ENCODE measurements at places on chromosomes 7 and 10.

- no peak for DNase-seq
Measured at GRCh38 chr10:109995595-109995994, 12.2 kb upstream of the ADD3 start.

GRCh38 chr10:73432646-73433537 lies 469 bp downstream of the MSS51 start:
- DNase-seq: no peak

- DNase-seq: peak; percentile 67
Measured at GRCh38 chr10:58414270-58415041, 29.2 kb downstream of the TFAM start.

- DNase-seq: no peak
Measured at GRCh38 chr10:77120666-77121376, 516.8 kb downstream of the KCNMA1 start.

- DNase-seq: no peak
Measured at GRCh38 chr7:79293655-79294142, 159.8 kb downstream of the MAGI2 start.

- DNase-seq: no peak
Measured at GRCh38 chr7:68760556-68760955, 837.7 kb upstream of the AUTS2 start.

DNA sequence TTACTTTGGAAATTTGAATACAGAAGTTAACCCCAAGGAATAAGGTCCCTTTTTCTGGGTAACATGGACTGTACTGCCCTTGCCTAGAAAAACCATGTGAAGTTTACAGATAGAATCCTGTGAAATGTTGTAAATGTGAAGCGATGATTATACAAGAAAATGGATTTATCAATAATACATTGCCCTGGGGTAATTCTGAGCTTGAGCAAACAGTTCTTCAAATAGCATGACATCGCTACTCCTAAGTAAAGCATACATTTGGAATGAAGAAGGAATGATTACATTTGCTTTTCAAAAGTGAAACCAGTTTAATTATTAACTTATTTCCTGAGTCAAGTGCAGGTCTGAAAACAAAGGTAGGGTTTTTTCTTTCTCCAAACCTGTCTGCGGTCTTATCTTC lies 43.3 kb upstream of the FZD8 start:
- DNase-seq: no peak

- peak; percentile 87 for DNase-seq
Measured at GRCh38 chr10:43606323-43607198, at the start of gene ZNF485. Gene ZNF485 (plus strand): TSS chr10:43606438. CDS start chr10:43607051, 613 bp downstream.

- no peak for DNase-seq
Measured at GRCh38 chr7:19249281-19249680, 104.1 kb upstream of the FERD3L start.

DNA sequence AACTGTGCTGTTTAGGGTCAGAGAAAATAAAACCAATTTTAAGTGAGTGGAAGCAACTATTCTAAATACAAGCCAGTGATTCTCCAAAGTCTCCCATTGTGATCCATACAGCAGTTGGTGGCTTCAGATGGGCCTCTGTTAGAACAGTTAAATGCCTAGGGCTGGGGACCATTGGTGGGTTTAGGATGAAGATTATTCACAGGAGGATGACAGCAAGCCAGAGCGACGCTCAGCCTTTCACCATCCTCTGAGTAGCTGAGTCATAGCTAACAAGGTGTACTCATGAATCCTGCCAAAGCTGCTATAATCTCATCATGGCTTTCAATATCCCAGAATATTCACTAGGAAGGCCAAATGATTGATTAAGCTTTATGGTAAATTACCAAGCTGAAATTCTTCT lies 39.6 kb downstream of the STARD3NL start:
- no peak for DNase-seq

- no peak for DNase-seq
Measured at GRCh38 chr7:31687024-31687748, at the start of gene PPP1R17. Gene PPP1R17 (plus strand): TSS chr7:31687215. CDS start chr7:31692442, 5,227 bp downstream.

DNA sequence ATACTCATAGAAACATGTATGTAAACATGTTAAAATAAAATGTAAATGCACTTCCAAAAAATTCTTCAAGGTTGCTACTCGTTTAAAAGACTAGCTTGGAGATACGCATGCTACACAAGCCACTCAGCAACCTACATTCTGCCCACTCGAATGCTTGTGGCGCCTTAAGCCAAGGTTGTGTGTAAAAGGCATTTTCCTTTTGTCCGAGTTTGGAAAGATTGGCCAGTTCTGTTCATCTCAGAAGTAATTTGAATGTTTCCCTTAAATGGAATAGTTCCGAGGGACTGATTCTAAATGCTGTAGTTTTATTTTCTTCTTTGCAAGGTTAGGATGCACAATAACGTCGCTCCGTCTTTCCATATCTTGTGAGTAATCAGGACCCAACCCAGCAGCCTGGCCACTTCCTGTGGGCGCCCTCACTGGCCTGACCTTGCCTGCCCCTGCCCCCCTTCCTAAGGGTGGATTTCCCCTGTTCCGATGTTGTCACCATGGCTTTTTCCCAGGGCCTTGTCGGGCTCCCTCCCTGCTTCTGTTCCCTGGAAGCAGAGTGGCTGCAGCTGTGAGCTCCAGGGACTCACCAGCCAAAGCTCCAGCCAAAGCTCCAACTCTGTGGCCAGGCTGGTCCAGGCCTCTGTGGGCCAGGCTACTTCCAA lies 70.6 kb downstream of the PTPRE start:
- DNase-seq: no peak

DNA sequence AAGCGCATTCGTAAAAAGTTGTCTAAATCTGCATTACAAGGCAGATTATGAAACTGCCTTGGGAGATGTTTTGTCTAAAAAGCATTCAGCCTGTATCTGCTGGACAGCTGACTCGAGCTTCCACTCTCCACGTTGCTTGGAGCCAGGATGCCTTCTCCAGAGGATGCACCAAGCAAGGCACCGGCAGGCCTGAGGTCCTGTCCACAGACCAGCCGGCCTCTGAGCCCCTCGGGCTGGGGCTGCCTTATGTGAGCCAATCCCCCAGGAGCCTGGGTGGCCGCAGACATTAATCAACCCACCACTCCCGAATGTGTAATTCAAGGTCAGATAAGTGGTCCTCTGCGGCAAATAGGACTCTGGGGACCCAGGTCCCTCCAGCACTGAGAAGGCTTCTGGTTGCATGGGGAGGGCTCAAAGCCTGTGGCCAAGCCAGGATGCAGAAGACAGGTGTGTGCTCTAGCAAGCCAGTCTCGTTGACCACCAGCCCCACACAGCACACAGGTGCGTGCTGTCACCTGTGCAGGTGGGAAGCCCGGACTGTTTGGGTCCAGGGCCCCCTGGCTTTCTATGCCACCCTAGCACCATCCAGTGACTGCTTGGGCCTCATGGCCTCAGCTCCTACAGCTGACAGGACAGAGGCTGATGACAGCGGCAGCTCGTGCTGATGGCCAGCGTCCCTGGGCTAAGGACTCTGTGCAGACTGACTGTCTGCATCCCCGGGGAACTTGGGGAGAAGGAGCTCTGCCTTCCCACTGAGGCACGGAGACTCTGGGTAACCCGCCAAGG lies 4.8 kb upstream of the RET start:
- no peak for DNase-seq

DNA sequence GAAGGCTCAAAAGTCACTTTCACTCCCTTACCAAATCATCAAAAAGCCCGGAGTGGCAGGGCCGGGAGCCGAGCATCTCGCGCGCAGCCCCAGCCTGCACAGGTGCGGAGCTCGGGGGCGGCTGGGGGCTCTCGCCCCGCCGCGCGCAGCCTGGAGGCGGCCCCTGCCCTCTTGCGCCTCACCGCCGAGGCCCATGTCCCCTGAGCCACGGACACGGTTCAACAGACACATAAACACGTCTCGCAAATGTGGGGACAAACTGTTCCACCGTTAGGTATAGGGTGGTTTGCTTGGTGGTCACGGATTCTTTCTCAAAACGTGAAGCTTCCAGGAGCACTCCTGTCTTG lies 700 bp downstream of the GSAP start:
- DNase-seq: no peak

GRCh38 chr10:71561003-71561574 lies 158.5 kb downstream of the C10orf105 start:
- DNase-seq: no peak

DNA sequence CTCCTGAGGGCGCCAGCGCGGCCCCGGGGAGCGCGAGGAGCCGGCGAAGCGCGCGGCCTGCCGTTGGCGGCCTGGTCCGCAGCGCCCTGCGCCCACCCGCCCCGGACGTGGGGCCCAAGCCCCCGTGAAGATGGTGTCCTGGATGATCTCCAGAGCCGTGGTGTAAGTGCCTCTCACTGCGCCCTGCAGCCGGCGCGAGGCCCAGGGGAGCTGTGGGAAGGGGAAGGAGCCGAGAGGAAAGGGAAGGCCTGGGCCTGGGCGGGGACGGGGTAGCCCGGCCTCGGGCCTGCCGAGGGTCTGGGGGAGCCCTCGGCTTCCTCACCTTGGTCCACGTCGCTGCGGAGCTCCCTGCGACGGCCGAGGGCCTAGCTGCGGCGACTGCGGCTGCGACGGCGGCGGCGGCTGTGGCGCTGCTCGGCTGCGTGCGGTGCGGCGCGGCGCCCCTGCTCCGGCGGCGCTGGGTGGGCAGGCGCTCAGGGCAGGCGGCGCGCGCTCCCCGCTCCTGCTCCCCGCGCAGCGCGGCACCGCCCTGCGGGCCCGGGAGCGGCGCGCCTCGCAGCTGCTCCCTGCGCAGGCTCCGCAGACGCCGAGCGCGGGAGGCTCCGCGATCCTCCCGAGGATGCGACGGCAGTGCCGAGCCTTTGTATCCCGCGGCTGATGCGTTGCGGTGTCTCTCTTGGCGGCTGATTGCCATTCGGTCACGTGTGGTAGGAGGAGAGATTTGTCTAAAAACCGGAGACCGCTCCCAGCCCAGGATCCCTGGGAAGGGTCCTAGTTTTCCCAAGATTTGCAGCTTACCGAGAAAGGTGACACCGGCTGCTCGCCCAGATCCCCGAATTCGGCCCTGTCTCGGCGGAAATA lies 445 bp downstream of the REEP3 start:
- DNase-seq: peak; percentile 86

- no peak for DNase-seq
Measured at GRCh38 chr7:66957595-66958290, 36.7 kb downstream of the TMEM248 start.

- DNase-seq: no peak
Measured at GRCh38 chr10:119340893-119341458, 133.6 kb downstream of the GRK5 start.

- peak; percentile 49 for DNase-seq
Measured at GRCh38 chr7:32070406-32071360, at the start of gene PDE1C. Gene PDE1C (minus strand): TSS chr7:32070407.

GRCh38 chr7:5218564-5219360 lies 28.7 kb downstream of the WIPI2 start:
- no peak for DNase-seq

GRCh38 chr10:26481914-26482550 lies 43.9 kb downstream of the APBB1IP start:
- DNase-seq: no peak

GRCh38 chr7:25557930-25558329 lies 329.6 kb upstream of the NPVF start:
- DNase-seq: no peak

DNA sequence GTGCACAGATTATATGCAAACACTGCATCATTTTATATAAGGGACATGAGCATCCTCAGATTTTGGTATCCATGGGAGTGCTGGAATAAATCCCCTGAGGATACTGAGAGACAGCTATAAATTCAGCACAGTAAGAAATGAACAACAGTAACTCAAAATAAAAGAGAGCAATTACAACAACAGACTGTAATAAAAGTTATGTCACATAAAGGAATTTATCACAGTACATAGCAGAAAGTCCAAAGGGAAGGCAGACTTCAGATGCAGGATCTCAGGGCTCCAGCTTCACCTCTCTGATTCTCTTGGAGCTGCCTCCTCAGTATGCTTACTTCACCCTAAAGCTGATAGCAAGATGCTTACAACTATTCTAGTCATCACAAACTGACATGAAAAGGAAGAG lies 43.9 kb upstream of the STRIP2 start:
- DNase-seq: no peak

- DNase-seq: no peak
Measured at GRCh38 chr10:103491729-103492364, 1.7 kb upstream of the NEURL1 start.

GRCh38 chr7:25090374-25090773 lies 34.7 kb downstream of the CYCS start:
- DNase-seq: no peak

GRCh38 chr7:96827701-96828100 lies 118.1 kb upstream of the SEM1 start:
- no peak for DNase-seq

DNA sequence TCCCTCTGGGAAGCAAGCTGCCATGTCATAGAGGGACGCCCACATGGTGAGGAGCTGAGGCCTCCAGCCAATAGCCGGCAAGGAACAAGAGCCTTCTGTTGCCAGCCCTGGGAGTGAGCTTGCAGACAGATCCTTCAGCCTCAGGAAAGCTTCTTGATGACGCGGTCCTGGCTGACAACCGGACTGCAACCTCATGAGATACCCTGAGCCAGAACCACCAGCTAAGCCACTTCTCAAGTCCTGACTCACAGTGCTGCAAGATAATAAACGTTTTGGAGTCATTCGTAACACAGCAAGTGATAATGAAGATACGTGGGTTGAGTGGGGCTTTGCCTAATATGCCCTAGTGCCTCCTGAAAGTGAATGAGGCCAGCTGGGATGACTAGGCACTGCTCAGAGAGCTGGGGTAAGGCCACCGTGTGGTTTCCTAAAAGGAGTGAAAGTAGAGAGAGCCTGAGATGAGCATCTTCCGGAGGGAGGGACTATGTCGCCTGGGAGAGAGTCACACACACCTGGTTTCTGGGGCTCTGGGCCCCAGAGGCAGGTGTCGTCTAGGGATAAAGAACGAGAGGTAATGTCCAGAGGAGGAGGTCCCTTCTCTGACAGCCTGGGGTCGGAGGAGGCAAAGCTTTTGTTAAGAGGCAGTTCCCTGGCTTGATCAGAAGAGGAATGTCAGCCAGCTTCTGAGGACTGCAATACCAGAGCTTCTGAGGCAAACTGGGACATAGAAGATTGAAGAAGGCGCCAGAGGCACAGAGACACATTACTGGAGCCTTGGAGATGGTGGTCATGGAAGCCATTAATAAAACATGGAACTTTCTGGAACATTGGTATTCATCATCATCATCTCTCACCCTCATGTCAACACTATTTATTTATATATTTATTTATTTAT lies 53.6 kb downstream of the PYROXD2 start:
- peak; percentile 61 for DNase-seq

GRCh38 chr10:85604136-85604725 lies 762.4 kb downstream of the GRID1 start:
- DNase-seq: no peak

GRCh38 chr7:128025819-128026218 lies 5.4 kb downstream of the LRRC4 start:
- no peak for DNase-seq

GRCh38 chr10:99672884-99673283 lies 13.6 kb downstream of the ENTPD7 start:
- no peak for DNase-seq

GRCh38 chr7:101884671-101885596 lies 67.5 kb downstream of the CUX1 start:
- DNase-seq: no peak
